ENCODE measurements at places on chromosomes 7 and 10. TPM values are rescaled to one million over a fixed set of nuclear protein-coding genes. Genes with fewer than 3 reads are reported as not detected.

ANKRD30A gene
- polyA plus RNA-seq, result not detected

OPN4 gene
- not detected for polyA plus RNA-seq

- peak within 1 kb of the TSS; percentile 90 for H3K4me3 ChIP-seq
- DNase-seq, result peak; percentile 34
Measured at GRCh38 chr7:128361411-128362379, at the start of gene PRRT4. TSS of gene PRRT4 (minus strand) at chr7:128361690.

GRCh38 chr10:131692176-131692575 is 208.6 kb upstream of the PPP2R2D start:
- no peak for DNase-seq
- H3K27me3 ChIP-seq, result peaks cover 23% of the 10 kb centered on the region
- no peak overlapping the region for H3K27ac ChIP-seq
- H3K4me1 ChIP-seq, result peaks cover 3% of the 10 kb centered on the region
- H3K4me3 ChIP-seq, result no peak overlapping the region

GRCh38 chr10:80410122-80410521 is 1.8 kb downstream of the PRXL2A start:
- no peak for DNase-seq
- no peaks in the 10 kb centered on the region for H3K36me3 ChIP-seq
- H3K4me3 ChIP-seq, result peak overlapping the region; percentile 49
- peaks cover 19% of the 10 kb centered on the region for H3K4me1 ChIP-seq

- no peak for DNase-seq
- H3K27ac ChIP-seq, result no peak overlapping the region
- H3K36me3 ChIP-seq, result peaks cover 12% of the 10 kb centered on the region
- no peaks in the 10 kb centered on the region for H3K4me1 ChIP-seq
Measured at GRCh38 chr7:98234429-98235147, 17.4 kb downstream of the TECPR1 start.

DNA sequence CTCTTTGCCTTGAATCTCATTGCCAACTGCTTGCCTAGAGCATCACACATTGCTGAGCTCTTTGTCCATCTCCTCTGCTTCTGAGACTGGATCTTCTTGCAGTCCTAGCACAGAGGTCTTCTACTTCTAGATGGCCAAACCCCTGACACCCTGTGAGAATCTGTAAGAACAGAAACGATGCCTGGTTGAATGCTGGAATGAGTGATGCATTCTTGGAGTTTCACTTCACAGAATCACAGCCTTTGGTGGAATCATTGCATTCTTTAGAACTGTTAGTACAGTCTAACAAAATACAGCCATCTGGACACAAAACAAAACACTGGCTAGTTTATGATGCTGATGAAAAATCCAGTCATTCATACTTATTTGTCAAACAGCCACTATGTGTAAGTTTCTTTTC is 141.7 kb upstream of the ITGB1 start:
- H3K4me1 ChIP-seq, result peaks cover 15% of the 10 kb centered on the region
- peak overlapping the region; percentile 47 for H3K4me3 ChIP-seq
- no peak overlapping the region for H3K27ac ChIP-seq
- H3K36me3 ChIP-seq, result peaks cover 14% of the 10 kb centered on the region
- DNase-seq, result no peak
- H3K27me3 ChIP-seq, result no peaks in the 10 kb centered on the region
